ENCODE measurements at places on chromosomes 12 and 14. TPM values are rescaled to one million over a fixed set of nuclear protein-coding genes. Genes with fewer than 3 reads are reported as not detected.

The ADCY4 gene
- 61.7 TPM for total RNA-seq

DNA sequence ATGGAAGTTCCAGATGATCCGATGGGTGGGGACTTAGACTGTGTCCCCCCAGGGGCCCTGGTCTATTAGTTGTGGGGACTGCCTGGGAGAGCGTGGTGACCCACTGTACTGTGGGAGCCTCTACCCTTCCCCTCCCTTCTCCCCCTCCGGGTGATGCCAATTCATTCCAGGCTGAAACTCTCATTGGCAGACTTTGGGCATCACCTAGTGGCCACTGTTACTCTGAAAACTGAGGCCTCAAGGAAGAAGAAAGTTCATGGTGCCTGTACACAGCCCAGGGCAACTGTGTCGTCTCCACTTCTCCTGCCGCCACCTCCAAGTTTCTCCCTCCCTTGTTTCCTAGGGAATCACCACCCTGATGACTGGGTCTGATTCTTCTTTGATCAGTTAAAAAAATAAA lies 173.6 kb upstream of the ALG10B start:
- DNase-seq: peak; percentile 31

DNA sequence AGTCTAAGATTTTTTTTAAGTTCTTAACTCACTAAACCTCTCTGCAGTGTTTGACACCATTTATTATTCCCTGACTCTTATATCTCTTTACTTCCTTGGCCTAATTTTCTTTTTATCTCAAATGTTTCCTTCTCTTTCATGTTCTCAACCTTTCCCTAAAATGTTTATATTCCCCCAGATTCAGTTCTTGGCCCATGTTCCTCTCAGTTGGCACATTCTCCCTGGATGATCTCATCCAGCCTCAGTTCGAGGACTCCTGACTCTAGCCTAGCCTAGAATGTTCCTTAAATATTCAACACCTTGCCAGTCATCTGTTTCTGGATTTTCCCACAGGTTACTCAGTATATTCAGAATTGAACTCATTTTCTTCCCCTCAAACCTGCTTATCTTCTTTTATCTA lies 81.3 kb downstream of the SCN8A start:
- DNase-seq: no peak

GRCh38 chr12:106651552-106651951 lies 68.7 kb downstream of the RFX4 start:
- no peak for DNase-seq

GRCh38 chr12:109448272-109448671 lies 28.8 kb downstream of the KCTD10 start:
- no peak for DNase-seq

GRCh38 chr12:47838286-47838931 lies 18.7 kb upstream of the HDAC7 start:
- no peak for DNase-seq

Measured in ureter (tissue), 1 donor.